Right lung (tissue), 10 donors: ENCODE measurements at places on chromosomes 4 and X.

DNA sequence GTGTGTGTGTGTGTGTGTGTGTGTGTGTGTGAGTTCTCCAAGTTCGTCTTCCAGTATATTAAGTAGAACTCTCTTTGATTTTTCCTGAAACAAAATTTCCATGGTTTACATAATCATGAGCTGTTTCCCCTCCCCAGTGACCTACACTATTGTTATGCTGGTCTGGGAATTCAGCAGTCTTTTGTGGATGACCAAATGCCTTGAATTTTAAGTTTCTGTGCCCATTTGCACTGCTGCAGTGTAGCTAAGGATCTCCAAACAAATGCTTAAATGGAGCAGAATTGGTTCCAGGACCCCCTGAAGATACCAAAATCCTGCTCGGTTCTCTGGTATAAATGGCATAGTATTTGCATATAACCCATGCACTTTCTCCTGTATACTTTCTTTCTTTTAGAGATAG is 77.2 kb upstream of the SLC34A2 start:
- no peak for DNase-seq

GRCh38 chr4:115548123-115548522 is 434.7 kb upstream of the NDST4 start:
- no peak for DNase-seq

- DNase-seq, result no peak
These were observed 393.7 kb downstream of the GASK1B start for GRCh38 chr4:157779081-157779480.

DNA sequence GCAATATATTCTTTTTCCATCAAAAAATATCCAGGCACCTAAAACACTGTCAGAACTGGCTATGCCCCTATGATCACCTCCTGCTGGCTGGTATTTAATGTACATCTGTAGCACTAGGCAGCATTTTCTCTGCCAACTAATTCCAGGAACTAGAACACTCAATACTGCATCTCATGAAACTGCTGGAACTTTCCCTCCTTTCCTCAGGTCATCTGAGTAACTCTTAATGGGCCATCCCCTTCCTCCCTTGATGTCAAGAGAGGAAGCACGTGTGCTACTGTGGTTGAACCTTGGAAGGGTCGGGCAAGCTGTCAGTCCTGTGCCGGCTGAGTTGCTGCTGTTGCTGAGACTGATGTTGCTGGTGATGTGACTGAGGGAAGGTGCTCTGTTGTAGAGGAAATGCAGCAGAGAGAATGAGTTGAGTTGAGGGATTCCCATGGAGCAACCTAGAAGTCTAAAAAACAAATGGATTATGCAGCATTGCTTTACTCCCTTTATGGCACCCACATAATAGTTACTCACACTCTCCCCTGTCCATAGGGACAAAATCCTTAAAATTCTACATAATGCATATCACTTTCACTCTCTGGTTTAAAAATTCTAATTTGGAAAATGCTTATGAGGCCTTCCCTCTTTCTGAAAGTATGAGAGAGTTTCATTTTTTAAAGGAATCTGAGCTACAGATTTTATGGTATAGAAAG is 39.5 kb downstream of the TMEM165 start:
- DNase-seq, result no peak

DNA sequence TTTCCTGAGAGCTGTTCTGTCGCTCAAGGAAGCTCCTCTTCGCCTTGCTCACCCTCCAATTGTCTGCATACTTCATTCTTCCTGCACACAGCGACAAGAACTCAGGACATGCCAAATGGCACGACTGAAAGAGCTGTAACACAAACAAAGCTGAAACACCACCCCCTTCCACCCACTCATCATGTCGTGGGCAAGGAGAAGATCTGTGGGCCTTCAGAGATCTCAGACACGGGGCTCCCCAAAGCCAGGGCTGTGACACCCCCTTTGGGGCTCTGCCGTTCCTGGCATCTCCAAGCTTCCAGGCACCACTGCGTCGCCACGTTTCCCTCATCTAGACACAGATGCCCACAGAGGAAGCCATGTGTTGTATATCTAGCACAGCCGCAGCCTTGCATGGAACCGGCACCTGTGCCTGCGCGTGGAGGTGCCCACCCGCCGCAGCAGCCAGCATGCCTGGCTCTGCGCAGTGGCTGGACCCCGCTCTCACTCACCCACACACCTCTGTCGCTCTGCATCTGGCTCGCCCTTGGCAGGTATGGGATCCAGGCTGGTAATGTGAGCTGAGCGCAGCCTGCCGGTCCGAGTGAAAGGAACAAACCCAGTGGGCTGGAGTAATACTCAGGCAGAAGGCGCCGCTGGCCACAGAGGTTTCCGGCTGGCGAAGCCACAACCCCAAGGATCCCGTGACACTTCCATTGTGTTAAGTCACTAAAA is 676.4 kb upstream of the INTU start:
- no peak for DNase-seq

DNA sequence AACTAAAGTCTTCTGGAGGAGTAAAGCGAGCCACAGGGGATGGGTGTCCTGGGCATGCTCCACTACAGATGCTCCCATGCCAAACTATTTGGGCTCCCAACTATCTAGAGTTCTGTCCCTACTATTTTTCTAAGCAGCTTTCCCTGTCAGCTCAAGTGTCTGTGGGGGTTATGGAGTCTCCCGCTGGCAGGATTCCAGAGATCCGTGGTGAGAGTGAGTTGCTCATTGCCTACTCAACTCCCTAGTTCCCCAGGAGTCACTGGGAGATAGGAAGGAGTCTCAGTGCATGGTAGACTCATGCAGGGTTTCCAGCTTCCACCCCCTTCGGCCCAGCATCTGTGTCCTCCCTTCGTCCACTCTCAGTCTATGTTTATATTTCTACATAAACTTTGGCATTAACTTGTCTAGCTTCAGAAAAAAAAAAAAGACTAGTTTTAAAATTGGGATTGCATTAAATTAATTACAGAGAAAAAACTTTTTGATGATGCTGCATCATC is 55.1 kb upstream of the INPP4B start:
- DNase-seq, result no peak

DNA sequence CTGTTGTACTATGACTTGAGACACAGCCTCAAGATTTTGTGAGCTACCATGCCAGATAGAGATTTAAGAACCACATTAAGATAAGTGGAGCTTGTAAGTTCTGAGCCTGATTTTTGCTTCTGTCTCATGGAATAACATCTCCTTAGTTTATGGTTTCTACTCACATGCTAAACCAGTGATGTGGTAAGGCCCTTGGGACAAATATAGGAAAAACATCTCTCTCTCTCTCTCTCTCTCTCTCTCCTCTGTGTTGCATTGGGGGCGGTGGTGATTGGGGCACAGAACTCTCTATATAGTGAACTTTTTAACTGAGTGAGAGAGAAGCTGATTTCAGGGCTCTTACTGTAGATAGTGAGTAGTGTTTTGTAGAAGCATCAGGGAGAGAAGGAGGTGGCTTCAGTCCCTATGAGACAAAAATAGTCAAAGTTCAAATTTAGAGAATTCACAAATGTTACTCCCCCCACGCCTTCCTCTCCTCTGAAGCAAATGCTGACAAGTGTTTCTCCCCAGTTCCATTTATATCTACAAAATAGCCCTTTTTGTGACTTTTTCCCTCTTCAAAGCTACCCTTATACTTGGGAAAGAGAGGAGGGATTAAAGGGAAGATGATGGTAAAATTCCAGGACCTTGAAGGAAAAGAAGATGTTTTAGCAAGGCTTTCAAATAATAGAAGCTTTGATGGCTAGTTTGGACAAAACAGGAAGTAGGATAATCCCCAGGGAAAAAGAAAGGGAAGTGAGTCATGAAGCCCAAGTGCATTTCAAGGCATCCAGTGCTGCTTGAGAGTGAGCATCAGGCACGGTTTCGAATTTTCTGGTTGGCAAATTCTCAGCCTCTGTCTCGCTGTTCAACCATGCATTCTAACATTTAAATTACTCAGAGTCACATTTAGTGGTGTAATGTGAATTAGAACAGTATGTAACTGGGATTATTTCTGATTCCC is 134.3 kb upstream of the AP1S2 start:
- no peak for DNase-seq

DNA sequence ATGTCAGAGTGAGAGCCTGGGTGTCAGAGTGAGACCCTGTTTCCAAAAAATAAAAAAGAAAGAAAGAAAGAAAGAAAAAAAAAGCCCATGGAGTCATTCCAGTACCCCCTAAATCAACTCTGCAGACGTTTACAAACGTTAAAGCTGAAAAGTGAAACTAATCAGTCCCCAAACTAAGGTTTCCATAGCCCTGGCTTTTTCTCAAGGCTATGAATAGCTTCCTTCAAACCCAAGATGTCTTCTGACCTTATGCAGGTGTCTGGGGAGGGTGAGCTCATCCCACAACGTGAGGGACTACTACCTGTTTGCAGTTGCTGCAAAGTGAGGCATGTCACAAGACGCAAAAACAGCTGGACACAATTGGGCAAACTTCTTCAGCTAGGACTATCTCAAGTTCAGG is 144.0 kb downstream of the SH3KBP1 start:
- no peak for DNase-seq

- no peak for DNase-seq
These were observed 13.7 kb upstream of the TLR8 start for GRCh38 chrX:12892716-12893115.

GRCh38 chrX:2533424-2533823 is 32.6 kb upstream of the DHRSX start:
- DNase-seq, result no peak

- no peak for DNase-seq
These were observed 110.0 kb downstream of the PSAPL1 start for GRCh38 chr4:7324651-7325121.

DNA sequence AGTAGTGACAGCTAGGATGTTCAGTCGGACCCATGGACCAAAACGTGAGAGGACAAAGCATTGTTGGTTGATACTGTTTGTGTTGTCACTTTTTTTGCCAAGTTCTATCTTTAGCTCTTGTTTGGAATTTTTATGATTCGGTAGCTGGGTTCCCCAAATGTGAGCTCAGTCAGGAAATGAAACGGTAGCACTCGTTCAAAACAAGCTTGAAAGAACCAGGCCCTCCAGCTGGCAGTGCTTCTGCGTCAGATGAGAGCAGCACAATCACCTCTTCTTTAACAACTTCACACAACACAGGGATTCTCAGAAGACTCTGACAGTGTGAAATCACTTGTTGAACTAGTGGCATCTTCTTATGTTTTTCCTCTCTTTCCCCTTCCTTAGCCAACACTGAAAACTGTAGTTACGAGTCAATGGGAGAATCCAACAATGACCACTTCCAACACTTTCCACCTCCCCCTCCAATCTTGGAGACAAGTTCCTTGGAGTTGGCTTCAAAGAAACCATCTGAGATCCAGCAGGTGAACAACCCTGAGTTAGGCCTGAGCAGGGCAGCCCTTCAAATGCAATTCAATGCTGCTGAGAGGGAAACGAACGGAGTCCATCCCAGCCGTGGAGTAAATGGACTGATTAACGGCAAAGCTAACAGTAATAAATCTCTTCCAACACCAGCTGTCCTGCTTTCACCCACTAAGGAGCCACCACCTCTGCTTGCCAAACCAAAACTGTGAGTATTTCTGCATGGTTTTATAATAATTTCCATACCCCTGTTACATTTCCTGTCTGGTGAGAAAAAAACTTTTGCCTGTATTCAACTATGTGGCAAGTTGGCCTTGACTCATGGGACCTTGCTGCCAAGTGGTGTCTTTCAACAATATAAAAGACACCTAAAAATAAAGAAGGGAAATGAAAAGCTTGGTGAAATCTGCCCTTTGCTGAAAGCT is 214.6 kb downstream of the PALLD start:
- no peak for DNase-seq

DNA sequence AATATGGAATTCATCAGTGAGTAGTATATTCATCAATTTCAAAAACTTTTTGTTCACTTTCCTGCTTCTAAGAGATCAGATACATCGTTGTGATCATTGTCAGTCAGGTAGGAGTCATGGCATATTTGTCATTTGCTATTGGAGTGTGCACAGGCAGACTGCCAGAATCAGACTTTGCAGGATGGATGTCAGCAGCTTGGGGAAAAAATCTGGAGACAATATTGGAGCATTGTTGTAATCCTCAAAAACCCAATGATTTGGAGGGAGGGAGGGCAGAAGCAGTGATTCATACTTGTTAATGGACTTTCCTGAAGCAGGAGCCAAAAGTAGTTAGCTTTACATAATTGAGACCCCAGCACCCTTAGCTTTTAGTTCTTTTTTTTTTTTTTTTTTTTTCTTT is 59.6 kb upstream of the DRP2 start:
- no peak for DNase-seq

GRCh38 chrX:141279476-141279875 is 37.2 kb upstream of the SPANXC start:
- DNase-seq, result no peak
